ENCODE measurements at places on chromosomes 2 and 18.
A peak's percentile ranks its signal among the peaks of the same experiment; 100 is the strongest.

DNA sequence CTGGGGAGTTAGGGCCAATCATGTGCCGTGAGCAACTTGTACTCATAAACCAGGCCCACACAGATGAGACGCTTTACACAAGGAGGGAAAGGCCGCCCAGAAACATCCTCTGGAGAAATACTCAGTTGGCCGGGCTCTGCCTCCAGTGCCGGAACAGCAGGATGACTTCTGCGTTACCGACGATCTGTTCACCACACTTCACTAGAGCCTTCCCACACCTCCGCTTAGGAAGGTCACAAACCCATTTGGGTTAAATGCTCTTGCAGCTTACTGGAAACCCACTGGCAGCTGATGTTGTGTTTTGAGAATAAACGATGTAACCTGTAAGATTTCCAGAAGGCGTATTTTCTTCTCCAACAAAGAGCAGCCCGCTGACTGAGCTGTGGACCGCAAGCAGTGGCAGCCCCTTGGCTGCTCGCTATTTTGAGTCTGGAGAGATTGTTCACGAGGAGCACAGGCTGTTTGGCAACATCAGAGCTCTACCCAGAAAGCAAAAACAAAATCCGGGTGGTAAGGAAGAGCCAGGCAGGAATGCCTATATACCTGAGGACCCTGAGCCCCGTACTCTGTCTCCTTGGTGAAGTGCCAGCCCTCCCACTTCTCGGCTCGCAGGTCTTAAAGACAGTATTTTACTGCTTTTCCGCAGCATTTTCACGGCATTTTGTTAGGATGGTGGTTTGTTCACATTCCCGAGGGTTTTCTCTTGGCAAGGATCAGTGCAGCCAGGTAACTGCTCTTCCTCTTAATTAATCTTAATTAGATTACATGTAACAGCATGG lies 44.0 kb downstream of the COLEC12 start:
- peak; percentile 39 for DNase-seq

GRCh38 chr2:241227594-241227993 lies 39.1 kb downstream of the ANO7 start:
- no peak for DNase-seq

DNA sequence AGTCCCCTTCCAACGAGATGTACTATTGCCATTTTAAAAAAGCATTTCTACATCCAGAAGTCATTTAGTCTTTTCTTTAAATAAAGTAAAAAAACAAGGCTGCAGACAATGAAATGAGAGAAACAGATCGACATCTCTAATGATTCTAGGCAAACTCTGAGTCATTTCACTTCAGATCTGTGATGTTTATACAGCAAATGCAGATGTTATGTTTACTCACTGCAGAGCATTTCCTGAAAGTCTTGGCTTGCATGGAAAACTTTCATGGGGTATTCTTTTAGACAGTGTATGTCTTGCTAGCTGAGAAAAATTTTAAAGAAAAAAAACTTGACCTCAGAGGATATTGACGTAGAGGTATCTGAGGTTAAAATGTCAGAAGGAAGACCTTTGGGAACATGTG lies 797.4 kb downstream of the CNTNAP5 start:
- DNase-seq = no peak

DNA sequence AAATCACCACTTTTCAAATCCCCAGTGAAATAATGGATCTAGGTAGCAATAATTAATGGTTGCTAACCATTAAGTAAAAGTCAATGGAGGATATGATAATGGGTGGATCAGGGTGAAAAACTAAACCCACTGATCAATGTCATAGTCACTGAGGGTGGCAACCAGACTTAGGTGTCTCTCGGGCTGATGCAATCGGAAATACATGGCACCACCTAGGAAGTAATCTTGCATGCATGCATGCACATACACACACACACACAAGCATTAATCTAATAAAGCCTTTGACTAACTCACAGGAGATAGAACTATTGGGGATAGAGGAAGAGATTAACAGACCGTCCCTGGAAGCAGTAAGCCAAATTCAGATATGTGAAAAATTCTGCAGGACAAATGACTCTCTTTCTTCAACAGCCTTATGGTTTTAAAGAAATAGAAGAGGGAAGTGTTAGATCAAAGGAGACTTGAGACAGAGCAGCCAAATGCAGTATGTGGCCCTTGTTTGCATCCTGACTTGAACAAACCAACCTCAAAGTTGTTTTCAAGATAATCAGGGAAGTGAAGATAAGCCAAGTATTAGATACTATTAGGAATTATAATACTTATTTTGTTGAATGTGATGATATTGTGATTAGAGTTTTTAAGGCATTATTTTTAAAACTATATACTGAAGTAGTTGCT lies 186.0 kb upstream of the RMP24 start:
- no peak for DNase-seq

DNA sequence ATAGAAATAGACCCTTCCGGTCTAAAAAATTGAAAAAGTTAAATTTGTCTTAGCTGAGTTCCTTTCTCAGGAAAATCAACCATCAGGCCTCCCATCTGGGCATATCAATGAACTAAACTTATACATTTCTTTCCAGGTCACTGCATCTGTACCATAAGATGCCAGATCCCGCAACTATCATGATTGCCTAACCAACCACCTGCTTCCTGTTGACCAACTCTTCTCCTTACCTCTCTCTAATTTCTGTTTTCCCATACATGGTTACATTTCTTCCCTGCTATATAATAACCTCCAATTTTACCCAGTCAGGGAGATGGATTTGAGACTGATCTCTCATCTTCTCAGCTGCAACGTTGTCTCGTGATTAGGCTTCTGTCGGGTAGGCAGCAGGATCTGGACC lies 228.7 kb downstream of the FSIP2 start:
- DNase-seq = no peak

DNA sequence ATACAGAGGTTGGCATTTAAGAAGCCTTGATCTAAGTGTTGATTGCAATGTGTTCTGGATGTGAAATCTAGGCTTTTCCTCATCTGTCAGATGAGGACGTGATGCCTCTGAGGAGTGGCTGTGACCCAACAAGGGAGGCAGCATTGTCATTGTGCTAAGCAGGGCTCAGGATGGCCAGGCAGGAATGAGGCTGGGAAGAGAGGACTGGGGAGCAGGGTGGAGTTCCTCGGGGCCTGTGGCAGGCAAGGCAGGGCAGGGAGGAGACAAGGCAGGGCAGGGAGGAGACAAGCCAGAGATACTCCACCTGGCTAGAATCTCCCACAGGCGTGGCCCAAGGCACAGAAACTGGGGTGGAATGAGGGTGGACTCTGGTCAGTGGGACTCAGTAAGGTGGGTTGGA lies 116.6 kb downstream of the RPIA start:
- no peak for DNase-seq

DNA sequence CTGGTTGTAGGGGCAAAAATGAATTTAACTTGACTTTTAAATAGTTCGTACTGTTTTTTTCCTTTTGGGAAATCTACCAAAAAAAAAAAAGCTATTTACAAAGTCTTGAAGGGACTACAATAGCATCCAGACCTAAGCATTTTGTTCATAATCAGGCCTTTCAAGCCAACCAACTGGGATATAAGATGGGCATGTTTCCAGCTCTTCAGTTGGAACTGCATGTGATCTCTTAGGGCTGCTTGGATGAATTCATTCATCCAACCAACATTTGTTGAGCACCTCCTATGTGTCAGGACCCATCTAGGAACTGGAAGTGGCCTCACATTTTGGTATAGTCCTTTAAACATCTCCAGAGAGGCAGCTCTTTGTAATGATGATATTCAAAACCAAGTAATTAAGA lies 98.6 kb downstream of the AAK1 start:
- DNase-seq = no peak

DNA sequence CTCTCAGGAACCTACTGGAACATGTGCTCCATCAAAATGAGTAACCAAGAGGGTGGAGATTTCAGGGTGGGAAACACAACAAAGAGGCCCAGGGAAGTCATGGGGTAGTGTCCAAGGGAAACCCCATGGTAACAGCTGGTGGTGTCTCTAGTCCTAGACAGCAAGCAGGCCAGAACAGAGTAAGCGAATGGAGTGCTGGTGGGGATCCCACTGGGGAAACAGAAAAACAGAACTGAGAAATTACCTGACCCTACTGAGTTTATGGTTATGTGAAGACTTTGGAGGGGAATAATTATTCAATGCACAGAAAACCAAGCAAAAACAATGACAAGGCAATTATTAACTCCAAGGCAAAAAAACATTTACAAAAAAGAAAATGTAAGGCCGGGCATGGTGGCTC lies 16.9 kb downstream of the ERCC3 start:
- no peak for DNase-seq

DNA sequence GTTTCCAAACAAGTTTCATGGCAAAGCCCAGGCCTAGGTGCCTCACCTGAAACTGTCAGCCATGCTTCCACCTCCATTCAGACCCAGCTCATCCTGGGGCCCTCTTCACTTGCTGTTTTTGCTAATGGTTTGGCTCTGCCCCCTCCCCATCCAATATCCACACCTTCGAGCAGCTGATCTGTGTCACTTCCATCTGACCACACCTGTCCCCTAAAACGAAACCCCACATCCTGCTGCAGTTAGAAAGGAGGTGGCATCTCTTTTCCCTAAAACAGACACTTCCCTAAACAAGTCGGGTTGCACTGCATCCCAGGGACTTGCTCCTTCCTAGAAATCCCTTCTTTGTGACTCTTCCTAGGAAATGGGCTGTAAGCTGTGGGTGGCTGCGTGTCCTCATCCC lies 748.7 kb upstream of the SALL3 start:
- no peak for DNase-seq

DNA sequence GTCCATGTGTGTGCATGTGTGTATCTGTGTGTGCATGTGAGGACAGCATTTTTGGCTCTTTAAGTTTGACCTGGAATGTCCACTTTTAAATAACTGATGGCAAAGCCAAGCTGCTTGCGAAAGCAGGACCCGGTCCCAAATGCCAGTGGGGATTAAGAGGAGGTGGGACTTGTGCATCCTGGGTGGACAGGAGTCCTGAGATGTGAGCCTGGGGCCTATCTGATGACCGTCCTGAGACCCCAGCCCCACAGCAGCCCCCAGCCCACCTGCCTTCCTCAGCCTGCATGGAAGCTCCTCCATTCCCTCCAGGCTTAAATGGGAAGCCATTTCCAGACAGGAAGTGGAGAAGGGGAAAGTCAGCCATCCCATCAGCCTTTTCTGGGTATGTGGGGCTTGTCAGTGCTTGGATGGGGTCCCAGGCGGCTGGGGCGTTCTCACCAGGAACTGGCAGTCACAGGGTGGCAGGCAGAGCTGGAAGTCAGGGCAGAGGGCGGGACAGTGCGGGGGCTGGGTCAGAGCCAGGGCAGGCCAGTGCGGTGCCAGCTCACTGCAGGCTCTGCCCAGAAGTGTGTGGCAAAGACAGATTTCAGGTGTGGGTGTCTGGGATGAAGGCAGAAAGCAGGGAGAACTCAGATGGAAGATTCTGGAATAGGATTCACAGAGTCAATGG lies 117.8 kb downstream of the ACKR3 start:
- peak; percentile 21 for DNase-seq

DNA sequence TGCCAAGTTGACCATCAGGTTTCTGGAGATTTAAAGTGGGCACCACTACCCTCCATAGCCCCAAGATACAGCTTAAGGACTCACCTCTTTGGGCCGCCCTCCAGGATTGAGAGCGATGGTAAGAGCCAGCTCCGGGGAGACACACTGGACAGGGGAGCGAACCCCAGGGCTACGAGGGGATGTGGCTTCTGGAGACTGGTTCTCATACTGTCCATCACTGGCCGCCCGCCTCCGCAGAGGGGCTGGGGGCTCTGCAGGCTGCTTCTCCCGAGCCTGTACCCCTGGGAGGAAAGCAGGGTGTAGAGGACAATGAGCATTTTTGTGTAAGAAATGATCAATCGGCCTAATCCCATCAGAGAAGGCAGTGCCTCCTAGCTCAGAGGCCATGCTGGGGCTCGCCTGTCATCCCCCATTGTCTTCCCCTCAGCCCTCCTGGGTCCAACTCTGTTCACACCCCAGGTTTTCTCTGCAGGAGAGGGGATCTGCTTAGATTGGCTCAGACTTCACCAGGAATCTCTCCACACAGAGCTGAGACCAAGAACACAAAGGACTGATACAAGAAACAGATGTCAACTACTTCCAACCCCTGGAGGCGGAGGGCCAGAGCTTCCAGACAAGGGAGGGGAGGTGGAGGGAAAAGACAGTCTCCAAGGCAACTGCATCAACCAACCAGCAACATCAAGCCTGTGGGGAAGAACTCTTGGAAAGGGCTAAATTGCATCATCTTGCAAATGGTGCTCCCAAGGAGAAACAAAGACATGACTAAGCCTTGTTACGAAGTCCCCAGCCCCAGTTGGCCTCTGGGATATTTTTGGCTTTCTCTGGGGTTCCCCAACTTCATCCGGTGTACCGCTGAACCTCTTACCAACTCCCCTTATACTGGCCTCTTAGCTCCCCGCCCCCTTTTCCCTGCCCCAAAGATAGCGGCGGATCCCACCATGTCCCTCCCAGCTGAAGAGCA lies 166.6 kb downstream of the TNS1 start:
- peak; percentile 49 for DNase-seq

DNA sequence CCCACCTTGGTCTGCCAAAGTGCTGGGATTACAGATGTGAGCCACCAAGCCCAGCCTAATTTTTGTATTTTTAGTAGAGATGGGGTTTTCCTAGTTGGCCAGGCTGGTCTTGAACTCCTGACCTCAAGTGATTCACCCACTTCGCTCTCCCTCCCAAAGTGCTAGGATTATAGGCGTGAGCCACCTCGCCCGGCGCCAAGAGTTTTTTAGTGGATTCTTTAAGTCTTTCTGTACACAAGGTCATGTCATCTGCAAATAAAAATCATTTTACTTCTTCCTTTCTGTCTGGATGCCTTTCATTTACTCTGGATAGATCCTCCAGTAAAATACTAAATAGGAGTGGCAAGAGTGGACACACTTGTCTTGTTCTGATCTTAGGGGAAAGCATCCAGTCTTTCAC lies 61.7 kb downstream of the KCMF1 start:
- DNase-seq = no peak

DNA sequence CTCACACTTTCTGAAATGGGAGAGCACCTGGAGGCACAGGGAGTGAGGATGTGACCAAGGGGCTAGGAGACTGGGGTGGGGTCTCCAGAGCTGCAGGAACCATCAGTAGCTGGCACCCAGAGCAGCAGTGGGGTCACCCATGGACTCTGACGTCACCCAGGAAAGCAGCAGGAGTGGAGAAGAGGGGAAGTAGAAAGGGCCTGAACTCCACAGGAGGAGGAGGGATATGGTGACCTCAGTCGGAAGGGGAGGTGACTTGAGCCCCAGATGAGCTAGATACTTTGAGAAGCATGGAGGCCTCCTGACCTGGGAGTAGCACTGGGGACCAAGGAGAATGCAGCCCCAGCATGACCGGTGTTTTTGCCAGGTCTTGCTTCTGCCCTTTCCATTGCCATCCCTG lies 8.8 kb downstream of the NMUR1 start:
- DNase-seq = no peak

GRCh38 chr2:111046670-111047069 lies 74.0 kb upstream of the BCL2L11 start:
- DNase-seq = no peak

DNA sequence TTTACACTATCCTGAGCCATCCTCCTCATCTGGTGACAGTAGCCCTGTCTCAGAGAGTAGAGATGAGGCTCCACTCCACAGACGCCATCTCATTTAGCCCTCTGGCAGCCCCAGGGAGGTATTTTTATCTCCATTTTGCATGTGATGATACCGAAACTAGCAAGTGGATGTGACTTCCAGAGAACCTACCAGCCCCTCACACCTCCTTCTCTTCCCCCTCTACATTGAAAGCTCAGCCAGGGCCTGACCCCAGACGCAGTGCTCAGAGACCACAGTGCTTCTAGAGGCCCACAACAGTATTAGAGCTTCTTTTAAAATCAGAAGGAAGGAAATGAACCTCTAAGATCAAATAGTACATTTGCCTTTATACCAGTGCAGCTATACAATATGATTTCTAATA lies 8.3 kb downstream of the GYPC start:
- DNase-seq = no peak

- peak; percentile 71 for DNase-seq
Measured at GRCh38 chr2:3200420-3200939, 177.1 kb downstream of the EIPR1 start.

Data from brain (organoid and tissue), 16 donors.